ENCODE measurements at places on chromosomes 5 and 9.

- DNase-seq: peak; percentile 70
Measured at GRCh38 chr9:98806394-98807035, 955 bp upstream of the GALNT12 start.

DNA sequence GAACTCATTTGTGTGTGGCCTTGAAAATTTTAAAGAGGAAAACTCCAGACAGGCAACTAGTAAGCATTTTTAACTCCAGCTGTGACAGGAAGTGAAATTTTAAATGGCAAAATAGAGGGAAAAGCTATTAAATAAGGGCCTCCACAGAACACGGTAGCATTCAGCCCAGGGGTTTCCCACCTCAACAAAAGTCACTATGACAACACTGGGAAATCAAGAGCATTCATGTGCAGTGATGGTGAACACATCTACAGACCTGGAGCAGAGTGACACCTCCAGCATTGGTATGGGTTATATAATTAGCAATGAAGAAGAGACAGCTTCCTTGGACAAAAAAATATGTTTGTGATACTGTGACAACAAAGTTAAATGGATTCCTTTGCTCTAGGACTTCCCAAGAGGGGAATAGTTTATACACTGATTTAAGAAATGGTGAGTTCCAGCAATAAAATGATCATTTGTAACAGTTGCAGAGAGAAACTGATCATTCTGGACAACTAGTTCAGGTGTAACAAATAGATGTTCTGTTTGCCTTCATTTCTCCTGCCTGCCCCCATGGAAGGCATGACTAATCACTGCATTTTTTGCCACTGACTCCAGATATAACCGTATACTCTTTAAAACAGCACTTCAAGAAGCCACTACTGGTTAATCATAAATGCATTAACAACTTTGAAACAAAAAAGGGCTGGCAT lies 93.3 kb upstream of the SLC44A1 start:
- DNase-seq: peak; percentile 59

- DNase-seq: peak; percentile 7
Measured at GRCh38 chr9:108467653-108468324, 388.0 kb downstream of the ACTL7B start.

- DNase-seq: no peak
Measured at GRCh38 chr9:101480386-101480785, 44.8 kb upstream of the ALDOB start.

DNA sequence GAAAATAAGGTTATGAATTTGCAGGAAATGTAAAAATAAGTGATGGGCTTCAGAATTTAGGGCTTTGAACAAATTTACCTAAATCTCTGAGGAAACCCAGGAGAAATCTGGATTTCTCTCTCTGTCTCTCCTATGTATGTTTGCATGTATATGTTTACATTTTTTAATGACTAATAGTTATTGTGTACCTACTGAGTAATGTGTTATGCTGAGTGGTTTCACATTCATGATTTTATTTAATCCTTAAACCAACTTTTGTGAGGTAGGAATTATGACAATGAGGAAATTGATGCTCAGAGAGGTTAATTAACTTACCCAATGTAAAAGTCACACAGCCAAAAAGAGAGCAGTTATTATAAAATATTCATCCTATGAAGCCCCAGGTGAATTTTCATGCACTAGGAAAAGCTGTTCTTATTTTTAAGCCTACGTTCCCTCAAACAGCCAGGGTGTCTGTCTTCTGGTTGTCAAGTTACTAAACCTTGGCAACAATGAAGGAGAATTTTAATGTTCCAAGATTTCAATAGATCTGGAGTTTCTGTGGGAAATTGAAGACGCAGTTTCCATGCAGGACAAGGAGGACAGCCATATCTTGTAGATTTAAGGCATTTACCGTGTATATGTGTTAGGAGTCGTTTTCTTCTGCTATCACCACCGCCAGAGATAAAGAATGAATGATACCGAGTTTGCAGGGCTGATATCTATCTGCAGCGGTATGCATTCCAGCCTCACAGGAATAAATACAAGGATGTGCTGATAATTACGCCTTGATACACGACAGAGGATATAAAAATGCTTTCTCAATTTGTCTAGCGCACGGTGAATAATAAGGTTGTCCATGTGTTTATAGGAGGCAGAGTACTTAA lies 484.8 kb downstream of the ZSWIM6 start:
- DNase-seq: no peak

DNA sequence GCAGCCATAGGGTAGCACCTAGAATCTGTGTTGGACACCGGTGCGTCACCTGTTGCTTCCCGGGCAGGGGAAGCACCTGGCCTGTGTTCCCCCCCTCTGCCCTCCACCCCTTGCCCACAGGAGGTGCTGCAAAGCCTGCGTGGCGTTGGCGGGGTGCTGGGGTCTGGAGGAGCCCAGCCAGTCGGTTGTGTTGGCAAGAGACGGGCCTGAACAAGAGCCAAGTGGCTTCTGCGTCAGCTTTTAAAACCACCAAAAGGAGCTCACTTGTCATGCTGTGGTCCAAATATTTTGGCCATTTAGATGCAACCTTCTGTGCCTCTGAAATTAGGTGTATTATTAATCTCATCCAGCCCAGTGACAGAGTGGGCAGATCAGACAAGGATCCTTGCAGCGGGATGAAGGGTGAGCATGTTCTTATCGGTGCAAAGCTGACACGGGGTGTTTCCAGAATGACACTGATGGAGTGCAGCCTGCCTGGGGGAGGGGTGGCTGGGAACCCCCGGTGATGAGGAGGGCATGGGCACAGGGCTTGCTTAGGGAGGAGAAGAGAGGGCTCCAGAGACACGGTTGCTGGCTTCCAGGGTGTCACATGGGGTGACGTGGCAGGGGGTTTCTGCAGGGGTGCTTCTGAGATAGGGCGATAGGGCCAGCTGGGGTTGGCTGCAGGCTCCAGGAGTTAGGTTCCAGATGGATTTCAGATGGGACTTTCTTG lies 9.7 kb upstream of the RXRA start:
- DNase-seq: peak; percentile 25

DNA sequence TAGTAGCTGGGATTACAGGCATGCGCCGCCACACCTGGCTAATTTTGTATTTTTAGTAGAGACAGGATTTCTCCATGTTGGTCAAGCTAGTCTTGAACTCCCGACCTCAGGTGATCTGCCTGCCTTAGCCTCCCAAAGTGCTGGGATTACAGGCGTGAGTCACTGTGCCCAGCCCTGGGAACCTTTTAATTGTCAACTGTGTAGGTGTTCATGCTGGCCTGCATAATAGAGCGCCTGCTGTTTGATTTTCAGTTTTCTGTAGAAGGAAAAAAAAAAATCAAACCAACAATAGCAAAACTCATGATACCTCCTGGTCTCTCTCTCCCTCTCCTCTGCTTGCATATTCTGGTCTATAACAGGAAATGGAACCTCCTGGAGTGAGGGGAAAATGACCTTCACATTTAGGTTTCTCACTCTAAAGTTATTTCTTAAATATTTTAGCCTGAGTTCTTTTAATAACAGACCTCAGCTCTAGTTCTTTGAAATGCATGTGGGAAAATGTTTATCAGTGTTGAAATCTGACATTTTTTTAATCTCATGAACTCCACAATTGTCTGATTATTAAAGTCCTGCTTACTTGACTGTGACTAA lies 51.7 kb downstream of the EXOSC2 start:
- no peak for DNase-seq

DNA sequence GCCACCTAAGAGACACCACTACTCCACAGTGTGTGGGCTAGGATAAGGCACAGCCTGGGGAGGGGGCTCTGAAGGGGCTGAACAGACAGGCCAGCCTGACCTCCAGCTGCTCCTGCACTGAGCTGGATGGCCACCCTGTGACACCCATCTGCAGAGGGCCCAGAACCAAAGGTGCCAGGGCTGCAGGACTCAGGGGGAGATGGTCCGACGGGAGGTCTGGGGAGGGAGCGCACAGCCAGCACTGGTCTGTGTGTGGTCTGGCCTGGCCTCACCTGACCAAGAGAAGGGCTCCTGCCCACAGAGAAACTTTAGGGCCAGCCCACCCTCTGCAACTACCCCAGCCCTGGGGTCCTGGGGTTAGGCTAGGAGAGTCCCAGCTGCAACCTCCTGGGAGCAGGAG lies 789 bp downstream of the LTC4S start:
- DNase-seq: no peak

DNA sequence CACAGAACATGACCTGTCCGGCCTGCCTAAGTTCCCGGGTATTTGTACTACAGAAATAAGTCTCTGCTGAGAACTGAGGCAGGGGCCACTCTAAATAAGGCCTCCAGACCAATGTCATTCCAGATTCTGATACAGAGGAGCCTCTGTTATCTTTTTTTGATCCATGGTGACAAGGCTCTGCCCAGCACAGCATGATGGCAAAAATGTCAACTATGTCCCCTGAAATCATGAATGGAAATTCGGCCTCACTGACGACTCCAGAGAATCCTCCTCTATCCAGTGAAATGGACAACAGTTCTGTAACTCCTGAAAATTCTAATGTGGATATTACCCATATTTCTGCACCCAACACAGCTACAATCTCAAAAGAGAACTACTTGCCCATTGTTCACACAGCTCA lies 335.0 kb downstream of the DNAH5 start:
- no peak for DNase-seq

DNA sequence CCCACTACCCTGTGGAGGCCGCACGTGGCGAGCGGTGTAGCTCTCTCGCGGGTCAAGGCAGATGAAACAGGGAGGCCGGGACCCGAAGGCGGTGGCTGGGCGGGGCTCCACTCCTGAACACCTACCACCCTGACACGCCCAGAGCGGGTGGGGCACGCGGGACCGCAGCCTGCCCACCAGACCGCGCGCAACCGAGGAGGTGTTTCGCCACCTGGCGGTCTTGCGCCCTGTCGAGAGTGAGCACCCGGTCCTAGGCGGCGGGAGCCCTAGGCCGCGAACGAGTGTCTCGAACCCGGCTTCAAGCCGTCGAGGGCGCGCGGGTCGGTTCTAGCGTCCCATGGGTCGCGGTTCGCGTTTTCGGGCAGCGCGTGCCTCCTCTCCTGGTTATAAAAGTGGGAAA lies 2.2 kb upstream of the EXOSC3 start:
- DNase-seq: no peak

DNA sequence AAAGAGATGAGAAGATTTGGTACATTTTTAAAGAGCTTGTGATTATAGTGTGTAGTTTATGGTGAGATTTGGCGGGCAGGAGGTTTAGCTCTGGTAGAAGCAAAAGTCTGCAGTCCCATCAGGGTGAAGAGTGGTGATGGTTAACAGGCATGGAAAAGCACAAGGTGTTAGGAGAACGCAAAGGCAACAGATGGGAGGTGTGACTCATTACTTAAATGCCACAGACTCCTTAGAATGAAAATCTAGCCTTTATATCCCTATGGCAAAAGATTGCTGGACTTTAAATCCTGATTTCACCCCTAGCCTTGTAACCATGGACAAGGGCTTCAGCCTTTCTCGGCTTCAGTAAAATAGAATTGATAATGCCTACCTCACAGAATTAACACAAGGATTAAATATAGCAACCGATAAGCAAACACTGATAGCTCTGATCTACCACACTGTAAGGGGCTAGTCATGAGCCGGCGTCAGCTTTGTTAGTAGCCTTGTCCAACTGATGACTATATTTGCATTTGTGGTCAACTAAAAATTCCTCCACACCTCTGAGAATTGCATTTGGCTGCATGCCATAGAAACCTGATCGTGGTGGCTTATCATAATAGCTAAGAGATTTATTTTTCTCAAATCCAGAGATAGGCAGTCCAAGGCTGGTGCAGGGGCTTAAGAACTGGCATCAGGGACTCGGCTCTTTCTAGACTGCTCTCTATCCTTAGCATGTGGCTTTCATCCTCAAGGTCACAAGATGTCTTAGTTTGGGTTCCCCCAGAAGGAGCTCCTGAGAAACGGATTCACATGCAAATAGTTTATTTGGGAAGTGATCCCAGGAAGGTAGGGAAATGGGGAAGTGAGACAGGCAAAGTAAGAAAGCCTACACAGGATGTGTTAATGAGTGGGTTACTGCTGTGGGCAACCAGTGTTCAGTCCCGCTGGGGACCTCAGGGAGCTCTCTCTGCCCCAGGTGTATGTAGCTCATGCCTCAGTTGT lies 19.6 kb downstream of the MFAP3 start:
- DNase-seq: peak; percentile 31

DNA sequence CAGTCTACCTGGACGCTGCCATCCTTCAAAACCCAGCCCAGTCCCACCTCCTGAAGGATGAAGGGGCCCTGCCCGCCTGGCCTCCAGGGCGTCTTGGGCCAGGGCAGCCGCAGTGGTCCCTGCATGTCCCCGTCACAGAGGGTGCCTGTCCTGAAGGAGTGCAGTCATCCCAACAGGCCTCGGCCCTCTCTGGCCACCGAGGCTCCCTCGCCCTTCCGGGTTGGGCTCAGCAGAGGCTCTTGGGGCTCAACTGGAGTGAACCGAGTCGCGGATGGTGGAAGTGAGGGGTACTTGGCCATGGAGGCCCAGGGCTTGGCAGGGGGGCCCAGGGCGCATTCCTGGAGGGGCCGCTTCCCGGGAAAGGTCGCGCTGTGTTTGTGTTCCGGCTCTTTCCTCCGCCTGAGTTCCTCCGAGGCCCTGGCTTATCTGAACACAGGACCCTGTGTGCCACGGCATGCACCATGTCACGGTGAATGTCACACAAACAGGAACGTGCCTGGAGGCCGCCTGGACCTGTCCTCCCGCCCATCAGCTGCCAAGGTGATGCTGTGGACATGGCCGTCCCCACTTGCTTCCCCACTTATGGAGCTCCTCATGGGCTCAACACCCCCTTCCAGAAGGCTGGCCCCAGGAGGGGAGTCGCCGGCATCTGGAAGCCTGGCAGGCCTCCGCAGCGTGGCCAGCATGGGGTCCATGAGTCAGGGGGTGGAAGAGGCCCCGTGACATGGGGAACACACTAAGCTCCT lies 25.7 kb upstream of the OBP2B start:
- no peak for DNase-seq

- DNase-seq: peak; percentile 61
Measured at GRCh38 chr9:72363908-72364678, 915 bp downstream of the ZFAND5 start.

GRCh38 chr9:27430750-27431535 lies 93.1 kb upstream of the IFNK start:
- no peak for DNase-seq

GRCh38 chr9:77769246-77769645 lies 121.1 kb upstream of the GNA14 start:
- no peak for DNase-seq

DNA sequence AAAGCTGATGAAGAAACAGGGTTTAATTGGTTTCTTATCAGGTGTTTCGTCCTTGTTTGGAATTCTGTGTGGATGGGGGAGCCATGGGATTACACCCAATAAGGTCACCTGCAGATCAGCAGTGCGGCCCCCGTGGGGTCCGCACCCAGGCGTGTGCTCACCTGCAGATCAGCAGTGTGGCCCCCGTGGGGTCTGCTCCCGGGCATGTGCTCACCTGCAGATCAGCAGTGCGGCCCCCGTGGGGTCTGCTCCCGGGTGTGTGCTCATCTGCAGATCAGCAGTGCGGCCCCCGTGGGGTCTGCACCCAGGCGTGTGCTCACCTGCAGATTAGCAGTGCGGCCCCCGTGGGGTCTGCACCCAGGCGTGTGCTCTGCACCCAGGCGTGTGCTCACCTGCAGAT lies 41.7 kb upstream of the CEP72 start:
- no peak for DNase-seq

DNA sequence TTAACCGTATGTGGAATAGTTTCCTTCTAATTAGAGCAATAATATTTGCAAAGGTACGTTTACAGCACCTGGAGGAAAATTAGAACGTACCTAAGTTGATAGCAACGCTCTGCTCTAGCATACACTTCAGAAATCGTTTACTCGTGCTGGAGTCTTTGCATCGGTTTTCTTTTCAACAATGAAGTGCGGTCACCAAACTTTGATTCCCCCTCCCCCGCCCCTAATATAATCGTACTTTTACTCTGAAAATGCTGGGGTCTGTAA lies 506 bp downstream of the ADAMTS19 start:
- peak; percentile 13 for DNase-seq
